ENCODE measurements at places on chromosomes 5 and 9. TPM values are rescaled to one million over a fixed set of nuclear protein-coding genes. Genes with fewer than 3 reads are reported as not detected.

- H3K27me3 ChIP-seq = no peaks in the 10 kb centered on the region
- no peaks in the 10 kb centered on the region for H3K36me3 ChIP-seq
- DNase-seq = no peak
- peaks cover 18% of the 10 kb centered on the region for H3K4me1 ChIP-seq
Observed at GRCh38 chr5:16666130-16666882, 49.5 kb upstream of the RETREG1 start.

DNA sequence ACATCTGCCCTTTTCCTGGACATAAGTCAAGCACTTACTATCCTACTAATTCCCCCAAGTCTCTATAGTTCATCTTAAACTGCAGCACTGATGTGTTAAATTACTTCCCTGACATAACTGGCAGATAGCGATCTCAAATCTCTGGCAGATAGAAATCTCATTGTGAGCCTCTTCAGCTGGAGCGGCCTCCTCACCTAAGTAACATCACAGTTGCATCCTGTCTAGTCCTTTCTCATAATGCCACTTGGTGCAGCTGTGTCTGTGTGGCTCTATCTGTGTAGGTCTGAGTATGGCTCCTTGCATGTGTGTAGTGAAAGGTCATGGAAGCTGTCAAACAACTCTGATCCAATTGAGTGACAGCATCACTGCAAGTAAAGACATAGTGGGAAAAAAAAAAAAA is 53.6 kb upstream of the FST start:
- H3K27ac ChIP-seq = no peak overlapping the region
- no peak for DNase-seq
- no peaks in the 10 kb centered on the region for H3K4me1 ChIP-seq
- no peaks in the 10 kb centered on the region for H3K27me3 ChIP-seq
- H3K4me3 ChIP-seq = no peak overlapping the region
- no peaks in the 10 kb centered on the region for H3K36me3 ChIP-seq

DNA sequence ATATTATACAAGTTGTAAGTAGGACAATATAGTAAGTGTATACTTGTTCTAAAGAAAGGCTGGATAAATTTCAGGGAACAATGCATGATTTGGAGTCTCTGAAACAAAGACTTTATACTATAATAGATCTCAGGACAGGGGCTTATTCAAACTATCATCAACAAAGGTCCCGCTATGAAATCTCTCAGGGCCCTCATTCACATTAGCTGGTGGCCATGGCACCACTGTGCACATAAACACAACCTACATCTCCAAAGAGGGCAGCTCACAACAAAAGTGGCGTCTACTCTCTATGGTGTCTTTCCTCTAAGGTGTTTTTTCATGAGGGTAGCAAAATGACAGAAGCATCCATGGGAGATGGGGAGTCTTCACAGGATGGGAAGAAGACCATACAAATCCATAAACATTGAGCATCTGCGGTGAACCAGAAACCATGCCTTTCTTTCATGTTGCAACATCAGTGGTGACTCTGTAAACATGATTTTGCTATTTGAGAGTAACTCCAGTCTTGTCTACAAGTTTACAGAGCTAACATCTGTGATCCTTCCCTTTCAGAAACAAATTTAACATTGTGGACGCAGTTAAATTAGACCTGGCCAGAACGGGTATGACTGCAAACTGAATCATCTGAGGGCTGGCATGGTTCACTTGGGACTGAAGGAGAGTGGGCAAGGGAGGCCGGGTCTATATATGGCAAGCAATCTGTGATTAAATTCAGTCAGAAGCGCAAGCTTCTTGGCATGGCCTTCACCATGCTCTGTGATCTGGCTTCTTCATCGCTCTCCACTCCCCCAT is 5.5 kb downstream of the TTLL11 start:
- H3K27me3 ChIP-seq = no peaks in the 10 kb centered on the region
- H3K27ac ChIP-seq = no peak overlapping the region
- H3K36me3 ChIP-seq = no peaks in the 10 kb centered on the region
- DNase-seq = no peak
- H3K4me1 ChIP-seq = peaks cover 15% of the 10 kb centered on the region

DNA sequence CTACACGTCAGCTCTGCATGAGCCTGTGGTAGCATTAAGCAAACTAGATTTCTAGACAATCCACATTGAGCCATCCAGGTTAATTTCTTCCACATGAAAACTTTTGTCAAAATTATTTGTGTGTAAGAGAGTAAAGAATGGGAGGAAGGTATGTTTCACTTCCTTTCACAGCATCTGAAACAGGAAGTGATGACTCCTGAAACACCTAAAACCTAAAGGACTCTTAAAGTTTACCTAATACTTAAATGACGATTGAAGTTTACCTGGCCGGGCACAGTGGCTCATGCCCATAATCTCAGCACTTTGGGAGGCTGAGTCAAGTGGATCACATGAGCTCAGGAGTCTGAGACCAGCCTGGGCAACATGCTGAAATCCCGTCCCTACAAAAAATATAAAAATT is 223.8 kb downstream of the CEMIP2 start:
- no peak overlapping the region for H3K4me3 ChIP-seq
- no peaks in the 10 kb centered on the region for H3K27me3 ChIP-seq
- no peak for DNase-seq
- no peak overlapping the region for H3K27ac ChIP-seq

GRCh38 chr5:40492056-40492455 is 187.7 kb upstream of the PTGER4 start:
- no peak for DNase-seq
- H3K4me1 ChIP-seq = no peaks in the 10 kb centered on the region
- H3K27ac ChIP-seq = no peak overlapping the region
- no peak overlapping the region for H3K4me3 ChIP-seq
- H3K27me3 ChIP-seq = no peaks in the 10 kb centered on the region

- no peaks in the 10 kb centered on the region for H3K27me3 ChIP-seq
- no peak overlapping the region for H3K4me3 ChIP-seq
- DNase-seq = no peak
- H3K27ac ChIP-seq = no peak overlapping the region
Observed at GRCh38 chr5:116032991-116033390, 719 bp downstream of the ARL14EPL start.

DNA sequence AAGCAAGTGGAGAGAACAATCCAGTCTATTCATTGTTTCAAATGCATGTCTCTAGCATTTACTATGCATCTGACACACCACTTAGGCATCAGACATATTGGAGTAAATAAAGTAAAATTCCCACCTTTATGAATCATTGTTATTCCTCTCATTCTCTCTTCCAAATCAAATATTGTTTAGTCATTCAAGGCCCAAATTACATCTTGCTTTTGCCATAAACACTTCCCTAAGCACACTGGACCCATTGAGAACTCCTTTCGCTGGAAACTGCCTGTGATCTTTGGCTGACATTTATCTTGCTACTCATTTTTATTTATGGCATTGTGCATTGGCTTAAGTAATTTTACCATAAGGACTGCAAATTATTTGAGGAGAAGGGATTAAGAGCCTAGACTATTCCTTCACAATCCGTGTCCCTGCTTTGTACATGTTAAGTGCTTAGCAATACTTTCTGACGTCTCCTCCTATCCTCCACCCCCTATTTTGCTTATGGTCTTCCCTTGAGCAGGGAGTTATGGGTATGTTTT is 7.4 kb downstream of the C5orf46 start:
- no peak for DNase-seq
- H3K27me3 ChIP-seq = no peaks in the 10 kb centered on the region
- no peak overlapping the region for H3K4me3 ChIP-seq
- H3K4me1 ChIP-seq = no peaks in the 10 kb centered on the region
- no peak overlapping the region for H3K27ac ChIP-seq

GRCh38 chr5:134582941-134583340 is 49.7 kb downstream of the SAR1B start:
- H3K36me3 ChIP-seq = no peaks in the 10 kb centered on the region
- no peaks in the 10 kb centered on the region for H3K27me3 ChIP-seq
- H3K4me3 ChIP-seq = no peak overlapping the region

GRCh38 chr5:39518516-39518915 is 93.7 kb upstream of the DAB2 start:
- DNase-seq = no peak
- no peaks in the 10 kb centered on the region for H3K36me3 ChIP-seq
- no peak overlapping the region for H3K27ac ChIP-seq

- H3K27me3 ChIP-seq = no peaks in the 10 kb centered on the region
- no peaks in the 10 kb centered on the region for H3K4me1 ChIP-seq
- H3K27ac ChIP-seq = no peak overlapping the region
- H3K4me3 ChIP-seq = no peak overlapping the region
- no peaks in the 10 kb centered on the region for H3K36me3 ChIP-seq
- DNase-seq = no peak
Observed at GRCh38 chr9:133380734-133381133, 4.6 kb downstream of the STKLD1 start.

DNA sequence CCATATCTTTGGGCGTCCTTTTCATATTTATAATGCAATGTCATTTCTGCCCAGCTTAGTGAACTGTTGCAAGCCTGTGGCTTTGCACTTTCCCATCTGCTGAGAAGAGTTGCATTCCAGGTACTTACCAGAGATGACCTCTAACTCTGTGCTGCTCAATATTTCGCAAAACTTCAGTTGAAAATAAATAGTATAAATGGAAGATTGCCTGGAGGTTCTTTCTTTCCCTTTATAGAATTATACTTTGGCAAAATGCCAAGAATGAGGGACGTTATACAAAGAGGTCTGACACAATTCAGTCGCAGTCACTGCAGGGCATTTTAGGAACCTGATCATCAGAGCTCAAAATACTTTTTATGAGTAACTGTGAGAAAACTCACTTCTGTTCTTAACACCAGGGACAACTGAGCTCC is 18.9 kb upstream of the VLDLR start:
- no peaks in the 10 kb centered on the region for H3K27me3 ChIP-seq
- no peak for DNase-seq
- no peaks in the 10 kb centered on the region for H3K4me1 ChIP-seq
- H3K27ac ChIP-seq = peak overlapping the region; percentile 10
- H3K36me3 ChIP-seq = no peaks in the 10 kb centered on the region

- H3K4me1 ChIP-seq = no peaks in the 10 kb centered on the region
- no peaks in the 10 kb centered on the region for H3K27me3 ChIP-seq
- H3K4me3 ChIP-seq = no peak overlapping the region
- H3K36me3 ChIP-seq = no peaks in the 10 kb centered on the region
- no peak overlapping the region for H3K27ac ChIP-seq
Observed at GRCh38 chr9:84456527-84456926, 116.0 kb upstream of the SLC28A3 start.

GRCh38 chr5:79529110-79529509 is 15.2 kb upstream of the HOMER1 start:
- no peaks in the 10 kb centered on the region for H3K36me3 ChIP-seq
- H3K4me1 ChIP-seq = no peaks in the 10 kb centered on the region
- H3K4me3 ChIP-seq = no peak overlapping the region
- no peaks in the 10 kb centered on the region for H3K27me3 ChIP-seq
- no peak for DNase-seq
- H3K27ac ChIP-seq = no peak overlapping the region

GRCh38 chr5:139684881-139685749 is 37.0 kb downstream of the CXXC5 start:
- H3K36me3 ChIP-seq = no peaks in the 10 kb centered on the region
- no peak overlapping the region for H3K4me3 ChIP-seq
- H3K4me1 ChIP-seq = peaks cover 2% of the 10 kb centered on the region
- H3K27ac ChIP-seq = no peak overlapping the region
- DNase-seq = no peak

DNA sequence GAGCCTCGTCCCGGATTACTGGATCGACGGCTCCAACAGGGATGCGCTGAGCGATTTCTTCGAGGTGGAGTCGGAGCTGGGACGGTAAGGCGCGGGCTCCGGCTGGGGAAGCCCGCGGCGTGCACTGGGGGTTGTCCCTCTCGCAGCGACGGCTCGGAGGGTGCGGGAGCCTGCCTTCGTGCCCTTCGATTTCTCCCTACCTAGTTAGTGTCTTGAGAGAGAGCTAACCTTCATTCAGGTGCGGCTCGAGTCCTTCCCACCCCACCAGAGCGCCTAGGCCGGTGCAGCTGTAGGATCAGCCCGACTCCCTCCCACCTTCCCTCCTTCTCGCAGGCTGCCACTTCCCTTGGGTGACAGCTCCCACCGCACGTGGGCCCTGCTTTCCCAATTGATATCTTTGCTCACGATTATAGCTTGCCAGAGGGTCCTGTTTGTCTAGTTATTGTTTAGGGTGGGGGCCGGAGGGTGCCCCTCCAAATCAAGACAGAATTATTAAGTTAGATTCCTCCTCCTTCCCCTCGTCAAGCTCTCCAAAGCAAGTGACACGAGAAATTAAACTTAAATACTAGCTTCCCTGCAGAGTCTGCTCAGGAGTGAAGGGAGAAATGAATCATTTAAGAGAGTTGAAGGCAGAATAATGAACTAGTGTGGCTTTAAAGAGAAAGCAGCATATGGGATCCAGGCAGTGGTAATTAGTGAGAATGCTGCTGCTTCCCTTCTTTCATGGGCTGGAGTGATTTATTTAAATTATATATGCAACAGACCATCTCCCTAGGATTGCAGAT is 569 bp downstream of the CAMK4 start:
- no peaks in the 10 kb centered on the region for H3K36me3 ChIP-seq
- no peak overlapping the region for H3K27ac ChIP-seq
- DNase-seq = no peak

GRCh38 chr5:181280251-181280762 is 19.4 kb upstream of the TRIM52 start:
- H3K27ac ChIP-seq = no peak overlapping the region
- H3K4me1 ChIP-seq = no peaks in the 10 kb centered on the region
- H3K4me3 ChIP-seq = no peak overlapping the region
- H3K36me3 ChIP-seq = no peaks in the 10 kb centered on the region
- DNase-seq = no peak

DNA sequence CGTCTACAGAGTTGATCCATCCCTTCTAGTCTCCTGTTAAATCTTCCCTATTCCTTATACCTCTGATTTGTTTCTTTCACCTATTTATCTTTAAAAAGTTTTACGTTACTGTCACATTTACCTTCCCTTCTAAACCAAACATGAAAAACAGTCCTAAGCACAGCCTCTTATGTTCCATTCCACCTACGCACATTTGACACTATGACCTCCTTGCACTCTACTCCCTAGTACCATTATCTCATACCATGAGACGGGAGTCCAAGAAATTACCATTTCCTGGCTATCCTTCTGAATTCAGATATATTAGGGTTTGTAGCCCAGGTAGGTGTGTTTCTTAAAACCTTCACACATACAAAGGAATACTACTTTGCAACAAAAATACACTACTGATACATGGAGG is 25.1 kb downstream of the FNIP1 start:
- H3K27me3 ChIP-seq = no peaks in the 10 kb centered on the region
- no peak for DNase-seq
- no peak overlapping the region for H3K4me3 ChIP-seq
- peaks cover 1% of the 10 kb centered on the region for H3K4me1 ChIP-seq

The THBS4 gene
- total RNA-seq = 10.9 TPM

The SLC36A2 gene
- not detected for total RNA-seq

The TAL2 gene
- not detected for total RNA-seq

The MARCHF11 gene
- not detected for total RNA-seq

The NAIF1 gene
- total RNA-seq = 4.1 TPM
